ENCODE measurements at places on chromosomes 1 and 21.

- no peak for DNase-seq
These were observed 20.6 kb downstream of the PYHIN1 start for GRCh38 chr1:158951956-158952355.

- DNase-seq, result peak; percentile 54
These were observed 147.3 kb downstream of the CD247 start for GRCh38 chr1:167371030-167371429.

DNA sequence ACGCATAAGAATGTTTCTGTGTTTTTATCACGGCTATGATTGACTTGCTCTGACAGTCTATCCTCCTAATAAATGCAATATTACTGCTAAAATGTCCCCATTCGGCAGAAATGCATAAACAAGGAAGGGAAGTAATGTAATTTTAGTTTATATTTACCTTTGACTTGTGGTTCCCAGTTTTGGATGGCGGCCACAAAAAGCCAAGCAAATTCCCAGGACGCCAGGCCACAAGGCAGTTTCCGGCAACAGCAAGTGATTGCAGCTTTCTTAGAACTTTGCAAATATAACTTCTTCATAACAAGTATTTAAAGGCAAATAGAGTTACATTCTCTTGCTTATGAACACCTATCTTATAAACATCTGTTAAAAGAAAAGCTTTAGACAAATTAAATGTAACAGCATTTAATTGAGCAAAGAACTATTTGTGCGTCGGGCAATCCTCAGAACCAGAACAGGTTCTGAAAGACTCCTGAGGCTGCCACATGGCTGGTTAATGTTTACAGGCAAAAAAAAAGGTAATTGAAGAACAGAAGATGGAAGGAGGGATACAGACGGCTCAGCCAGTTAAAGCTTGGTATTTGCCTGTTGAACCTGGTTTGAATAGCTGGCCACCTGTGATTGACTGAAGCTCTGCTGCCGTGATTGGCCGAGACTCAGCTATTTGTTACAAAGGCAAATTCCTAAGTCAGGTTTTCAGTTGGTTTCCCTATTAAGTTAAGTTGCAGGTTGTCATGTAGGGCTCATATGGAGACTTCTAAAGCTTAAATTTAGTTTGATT, 80.8 kb downstream of the C21orf91 start:
- DNase-seq, result no peak

DNA sequence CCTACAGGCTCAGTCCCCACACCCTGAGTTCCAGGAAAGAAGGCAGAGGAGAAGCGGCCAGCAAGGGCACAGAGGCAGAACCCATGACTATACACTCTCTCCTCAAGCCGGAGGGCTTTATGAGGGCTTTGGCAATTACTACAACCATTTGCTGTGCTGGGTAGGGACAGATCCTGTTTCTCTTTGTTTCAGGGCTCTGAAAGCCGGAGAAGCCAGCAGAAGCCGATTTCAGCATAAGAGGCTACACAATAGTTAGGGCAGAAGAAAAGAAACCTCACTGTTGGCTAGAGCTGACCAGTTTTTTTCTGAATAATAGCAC, 13.9 kb downstream of the GPR3 start:
- no peak for DNase-seq

GRCh38 chr1:23118957-23119792, 49.5 kb downstream of the LUZP1 start:
- no peak for DNase-seq

- no peak for DNase-seq
These were observed 141.8 kb downstream of the DYRK1A start for GRCh38 chr21:37508341-37508740.

- no peak for DNase-seq
These were observed 21.8 kb downstream of the CYP4B1 start for GRCh38 chr1:46820560-46821060.

DNA sequence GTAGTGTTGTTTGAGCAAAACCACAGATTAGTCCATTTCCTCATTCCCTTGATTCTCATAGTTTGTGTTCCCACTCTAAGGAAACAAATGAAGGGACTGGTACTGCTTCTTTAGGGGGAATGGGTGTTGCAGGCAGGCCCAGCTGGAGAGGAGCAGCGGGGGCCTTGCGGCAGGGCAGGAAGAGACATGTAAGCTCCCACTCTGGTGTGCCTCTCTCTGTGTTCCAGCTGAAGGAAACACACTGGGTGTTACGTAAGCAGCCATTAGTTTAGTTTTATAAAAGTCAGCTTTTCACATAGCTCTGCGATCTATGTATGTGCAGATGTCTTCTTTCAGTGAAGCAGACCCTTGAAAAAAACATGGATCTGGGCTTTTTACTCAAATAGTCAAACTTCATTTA, 99.5 kb downstream of the CACHD1 start:
- no peak for DNase-seq
